ENCODE measurements at places on chromosomes 2 and 18.

DNA sequence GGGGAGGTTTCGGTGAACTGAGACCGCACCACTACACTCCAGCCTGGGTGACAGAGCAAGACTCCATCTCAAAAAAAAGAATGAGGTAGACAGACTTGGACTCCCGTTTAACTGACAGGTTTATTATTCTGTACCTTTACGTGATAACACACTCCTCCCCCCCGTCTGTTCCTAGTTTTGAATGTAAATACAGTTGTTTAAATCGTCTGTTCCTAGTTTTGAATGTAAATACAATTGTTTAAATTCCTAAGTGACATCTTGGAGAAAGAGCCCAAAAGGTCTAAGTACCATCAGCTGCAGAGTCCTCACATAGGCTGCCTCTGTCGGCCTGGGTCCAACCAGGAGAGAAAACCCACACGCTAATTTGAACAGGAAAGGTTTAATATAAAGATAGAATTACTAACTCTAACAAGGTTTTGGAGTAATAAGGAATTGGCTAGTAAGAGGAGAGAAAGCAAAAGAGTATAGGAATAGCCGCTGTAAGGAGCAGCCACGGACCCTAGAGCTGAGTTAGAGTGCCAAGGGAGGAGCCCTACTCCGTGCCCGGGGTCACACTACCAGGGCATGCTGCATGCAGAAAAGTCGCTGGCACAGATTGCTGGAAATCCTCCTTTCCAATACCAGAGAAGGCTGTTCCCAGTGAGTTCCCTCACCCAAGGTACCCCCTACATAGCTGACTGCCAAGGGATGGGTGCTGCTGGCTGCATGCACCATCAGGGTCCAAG lies 83.5 kb upstream of the RANBP2 start:
- no peak for DNase-seq

- no peak for DNase-seq
These were observed 42.2 kb upstream of the RTN4 start for GRCh38 chr2:55092439-55092838.

DNA sequence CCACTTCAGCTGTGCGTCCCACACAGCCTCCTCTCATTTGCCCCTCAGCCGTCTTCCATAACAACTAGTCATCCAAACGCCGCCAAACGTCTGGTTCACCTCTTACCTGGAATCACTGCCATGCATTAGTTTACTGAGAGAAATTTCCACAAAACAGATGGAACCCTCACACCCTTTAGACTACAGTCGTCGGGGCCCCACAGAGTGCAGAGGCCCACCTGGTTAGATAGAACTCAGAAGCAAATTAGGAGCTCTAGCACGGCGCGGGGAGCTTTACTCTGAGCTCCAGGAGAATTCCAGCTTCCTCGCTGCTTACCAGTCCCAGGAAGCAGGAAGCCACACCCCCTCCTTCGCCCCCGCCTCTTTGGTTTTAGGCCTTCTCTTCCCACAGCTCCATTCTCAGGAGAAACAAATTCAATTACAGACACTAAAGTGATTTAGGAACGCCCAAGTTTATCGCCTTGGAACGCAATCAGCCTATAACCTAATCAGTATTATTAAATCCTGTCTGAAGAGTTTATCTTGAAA lies 9.4 kb downstream of the RNU2-63P start:
- DNase-seq, result no peak

DNA sequence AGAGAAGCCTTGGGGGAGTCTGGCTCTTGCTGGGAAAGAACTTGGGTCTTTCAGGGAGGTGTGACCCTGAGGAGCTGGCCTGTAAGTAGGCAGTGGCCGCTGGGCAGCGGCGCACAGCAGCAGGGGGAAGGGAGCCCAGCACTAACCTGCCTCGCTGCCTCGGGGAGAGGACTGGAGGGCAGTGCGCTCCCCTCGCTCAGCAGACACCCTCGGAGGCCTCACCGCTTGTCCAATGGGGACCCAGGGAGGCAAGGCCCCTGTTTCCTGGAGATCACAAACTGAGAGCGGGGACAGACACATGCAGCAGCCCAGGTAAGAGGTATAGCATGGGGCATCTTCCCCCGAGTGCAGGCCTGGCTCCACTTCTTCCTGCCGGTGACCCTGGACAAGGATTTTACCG lies 3.3 kb downstream of the DNMT3A start:
- no peak for DNase-seq

GRCh38 chr2:50086450-50086849 lies 932.1 kb upstream of the FSHR start:
- DNase-seq, result no peak

GRCh38 chr2:196170606-196171247 lies 651 bp downstream of the STK17B start:
- peak; percentile 38 for DNase-seq

- no peak for DNase-seq
These were observed 95.0 kb downstream of the PRPF40A start for GRCh38 chr2:152622219-152622618.

DNA sequence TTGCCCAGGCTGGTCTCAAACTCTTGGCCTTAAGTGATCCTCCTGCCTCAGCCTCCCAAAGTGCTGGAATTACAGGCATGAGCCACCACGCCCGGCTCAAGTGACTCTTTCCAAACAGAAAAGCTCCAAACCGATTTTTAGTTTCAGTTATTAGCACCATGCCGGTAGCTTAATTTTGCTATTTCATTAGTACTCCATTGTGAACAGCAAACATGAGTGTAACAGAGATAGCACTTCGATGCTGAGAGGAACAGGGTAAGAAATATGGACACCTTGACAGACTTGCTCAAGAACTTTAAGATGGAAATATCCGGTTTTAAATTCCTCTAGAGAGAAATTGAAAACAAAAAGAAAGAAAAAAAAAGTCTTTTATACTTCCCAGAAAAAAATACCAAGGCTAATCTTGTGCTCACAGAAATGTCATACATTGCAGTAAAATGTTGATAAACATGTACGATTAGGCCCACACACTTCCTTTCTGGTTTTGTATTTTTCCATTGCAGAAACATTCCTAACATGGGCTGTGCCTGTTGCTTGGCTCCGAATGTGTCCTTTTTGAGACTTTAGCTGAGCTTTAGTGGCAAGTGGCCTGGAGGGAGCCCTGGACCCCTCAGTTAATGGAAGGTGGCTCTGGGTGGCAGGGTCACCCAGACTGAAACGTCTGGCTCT lies 18.3 kb downstream of the FHL2 start:
- no peak for DNase-seq

GRCh38 chr2:144434425-144435222 lies 85.3 kb downstream of the ZEB2 start:
- no peak for DNase-seq

DNA sequence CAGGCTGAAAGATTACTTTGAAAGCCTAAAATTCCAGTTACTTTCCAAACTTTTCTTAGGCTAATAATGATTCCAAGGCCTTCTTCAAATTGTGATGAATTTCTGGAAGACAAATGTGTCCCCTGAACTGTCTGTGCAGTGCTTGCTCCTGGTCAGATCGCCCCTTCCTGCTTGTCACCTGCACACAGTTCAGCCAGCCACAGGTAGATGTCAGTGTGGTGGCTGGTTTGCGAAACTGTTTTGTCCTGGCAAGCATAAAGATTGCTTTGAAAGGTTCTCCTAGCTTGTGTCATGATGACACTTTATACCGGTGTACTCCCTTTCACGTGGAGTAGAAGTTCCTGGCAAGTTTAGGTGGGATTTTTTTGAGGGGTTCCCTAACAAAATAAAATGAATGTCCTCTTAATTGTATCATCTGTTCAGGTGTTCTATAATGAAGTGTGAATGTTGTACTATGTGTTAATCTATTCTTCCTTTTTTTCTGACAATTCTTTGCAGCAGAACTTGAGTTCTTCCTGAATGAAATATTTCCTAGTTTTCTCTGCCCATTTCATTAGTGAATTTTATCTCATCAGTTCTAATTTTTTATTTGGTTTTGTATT lies 298.8 kb downstream of the ZNF407 start:
- DNase-seq, result peak; percentile 26

GRCh38 chr2:117718048-117718447 lies 96.4 kb upstream of the DDX18 start:
- DNase-seq, result no peak

DNA sequence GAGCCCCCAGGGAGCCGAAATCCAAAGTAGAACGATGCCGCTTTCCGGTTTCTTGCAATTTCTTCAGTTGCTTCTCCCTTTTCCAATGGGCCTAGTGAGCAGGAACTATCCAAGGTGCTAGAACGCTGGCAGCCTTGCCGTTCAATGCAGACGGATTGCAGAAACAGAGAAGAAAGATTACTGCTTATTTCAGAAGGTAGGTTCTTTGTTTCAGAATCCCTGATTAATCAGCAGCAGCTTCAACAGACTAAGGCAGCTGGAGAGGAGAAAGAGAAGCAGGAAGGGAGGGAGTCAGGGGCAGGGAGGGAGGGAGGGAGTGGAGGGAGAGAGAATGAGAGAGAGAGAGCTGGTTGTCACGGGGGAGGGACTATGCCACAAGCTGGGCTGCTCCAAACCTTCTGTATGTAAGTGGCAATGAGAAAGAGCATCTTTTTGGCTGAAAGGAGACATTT lies 576 bp downstream of the NYAP2 start:
- DNase-seq, result no peak

- no peak for DNase-seq
These were observed 42.7 kb downstream of the RAB31 start for GRCh38 chr18:9750606-9751304.

DNA sequence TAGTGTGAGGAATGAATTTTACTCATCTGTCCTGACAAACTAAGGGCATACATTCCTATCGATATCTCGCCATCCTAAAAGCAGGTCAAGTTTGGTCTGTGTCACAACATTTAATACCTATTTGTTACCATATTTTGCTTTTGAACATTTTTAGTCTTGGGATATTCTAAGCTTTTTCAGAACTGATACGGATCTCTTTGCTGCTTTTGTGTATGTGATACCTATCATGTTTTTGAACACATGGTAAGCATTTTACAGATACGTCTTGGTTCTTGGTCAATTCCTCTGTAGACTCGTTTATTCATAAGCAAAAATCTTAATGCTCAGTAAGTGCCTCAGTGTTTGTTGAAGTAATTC lies 592 bp downstream of the ZNF397 start:
- no peak for DNase-seq

- DNase-seq, result no peak
These were observed 58.6 kb upstream of the FBXO11 start for GRCh38 chr2:47964722-47965434.

- no peak for DNase-seq
These were observed 16.2 kb downstream of the MTIF2 start for GRCh38 chr2:55252832-55253231.

GRCh38 chr2:198571393-198571792 lies 767.0 kb downstream of the PLCL1 start:
- DNase-seq, result no peak

- DNase-seq, result no peak
These were observed 2.9 kb upstream of the EPAS1 start for GRCh38 chr2:46294176-46294836.

DNA sequence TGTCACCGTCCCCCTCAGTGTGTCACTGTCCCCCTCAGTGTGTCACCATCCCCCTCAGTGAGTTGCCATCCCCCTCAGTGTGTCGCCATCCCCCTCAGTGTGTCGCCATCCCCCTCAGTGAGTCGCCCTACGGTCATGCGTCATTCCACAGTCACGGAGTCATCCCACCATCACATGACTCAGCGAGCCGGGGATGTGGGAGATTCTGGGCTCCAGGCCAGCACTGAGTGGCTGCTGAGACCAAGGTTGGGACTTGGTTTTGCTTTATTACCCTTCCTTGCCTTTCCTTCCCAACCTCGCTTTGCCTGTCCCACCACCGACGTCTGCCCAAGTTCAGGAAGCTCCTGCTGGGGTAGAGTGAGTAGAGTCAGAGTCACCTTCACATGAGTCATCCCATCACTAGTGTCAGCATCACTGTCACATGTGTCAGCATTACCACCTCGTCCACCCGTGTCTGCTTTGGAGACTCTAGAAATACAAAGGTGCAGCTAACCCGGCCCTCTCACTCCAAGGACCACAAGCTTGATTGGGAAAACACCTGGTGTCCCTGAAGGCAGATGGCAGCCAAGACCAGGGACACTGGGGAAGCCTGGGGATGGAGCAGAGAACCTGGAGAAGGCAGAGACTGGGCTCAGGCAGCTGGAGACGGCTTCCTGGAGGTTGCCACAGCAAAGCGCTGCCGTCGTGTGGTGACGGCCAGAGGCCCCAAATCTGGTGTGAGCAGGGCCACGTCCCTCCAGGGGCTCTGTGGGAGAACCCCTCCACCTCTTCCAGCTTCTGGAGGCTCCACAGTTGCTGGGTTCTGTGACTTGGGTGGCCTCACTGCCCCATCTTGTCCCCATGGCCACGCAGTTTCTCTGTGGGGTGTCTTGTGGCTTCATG lies 485.2 kb upstream of the SALL3 start:
- DNase-seq, result no peak

DNA sequence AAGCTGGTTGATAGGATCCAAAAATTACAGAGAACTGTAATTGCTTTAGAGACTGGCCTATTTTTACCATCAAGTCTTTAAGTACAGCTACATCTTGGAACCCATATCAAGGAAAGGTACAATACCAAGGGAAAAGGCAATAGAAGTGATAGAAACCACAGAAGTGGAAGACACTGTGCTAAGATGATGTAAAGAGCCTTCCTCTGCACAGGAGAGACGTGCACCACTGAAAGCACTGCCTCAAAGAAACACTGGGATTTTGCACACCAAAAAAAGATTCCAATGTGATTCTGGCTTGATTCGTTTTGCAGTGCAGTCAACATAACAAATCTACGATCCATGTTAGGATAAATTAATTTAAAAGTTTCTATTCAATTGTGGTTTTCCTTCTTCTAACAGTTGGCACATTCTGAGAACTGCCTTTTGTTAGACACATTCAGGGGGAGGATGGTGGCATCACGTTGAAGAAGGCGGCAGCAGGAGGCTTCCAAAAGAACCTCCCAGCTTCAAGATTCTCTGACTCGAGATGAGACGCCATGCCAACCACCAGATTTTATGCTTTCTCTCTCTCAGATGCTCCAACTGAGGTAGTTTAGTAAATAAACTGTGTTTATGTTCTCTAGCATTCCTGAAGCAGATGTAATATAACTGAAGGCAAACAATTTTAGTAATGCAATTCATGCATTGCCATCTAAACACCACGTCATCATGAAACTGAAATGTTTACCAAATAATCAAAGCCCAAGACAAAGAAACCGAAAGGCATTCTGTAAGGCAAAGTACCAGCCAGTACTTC lies 102.9 kb downstream of the BCL2 start:
- no peak for DNase-seq

DNA sequence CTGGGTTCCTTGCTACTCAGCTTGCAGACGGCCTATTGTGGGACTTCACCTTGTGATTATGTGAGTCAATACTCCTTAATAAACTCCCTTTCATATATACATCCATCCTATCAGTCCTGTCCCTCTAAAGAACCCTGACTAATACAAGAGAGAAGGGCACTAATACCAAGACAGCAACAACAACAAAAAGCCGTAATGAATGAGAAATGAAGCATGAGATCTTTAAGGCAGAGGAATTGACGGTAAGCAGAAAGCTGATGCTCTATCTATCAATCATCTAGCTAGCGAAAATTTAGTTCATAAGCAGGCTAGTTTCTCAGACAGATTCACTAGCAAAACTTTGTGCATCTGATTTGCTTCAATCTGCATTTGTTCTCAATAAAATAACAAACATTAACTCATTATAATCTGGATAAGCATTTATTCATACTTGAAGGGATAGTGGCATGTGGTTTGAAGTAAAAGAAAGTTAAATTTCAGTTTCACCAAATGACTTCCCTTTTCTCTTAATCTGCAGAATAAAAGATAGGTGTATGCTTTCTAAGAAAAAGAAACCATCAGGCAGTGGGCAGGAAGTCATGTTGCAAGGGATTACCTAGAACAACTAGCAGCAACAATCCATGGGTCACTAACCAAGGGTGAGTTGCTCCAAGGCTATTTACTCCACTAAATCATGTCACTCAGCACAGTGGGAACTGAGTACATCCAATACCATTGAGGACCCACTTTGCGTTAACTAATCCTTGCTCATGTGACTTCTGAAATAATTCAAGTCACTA lies 376.5 kb downstream of the TMEM182 start:
- DNase-seq, result no peak

All from effector CD4-positive, alpha-beta T cell (primary cell).